Stimulated activated memory B cell treated with anti-CD40 and anti-IgM and Interleukin-4, amounts not matched to agents 10 μg/mL and 1 μg/mL and 100 μg/mL, for 72 hours (primary cell): ENCODE measurements at places on chromosomes 3 and 15.

- peak; percentile 47 for ATAC-seq
Measured at GRCh38 chr15:92277776-92278175, 115.9 kb upstream of the ST8SIA2 start.

- no peak for ATAC-seq
Measured at GRCh38 chr3:69776920-69777581, 37.8 kb downstream of the MITF start.

DNA sequence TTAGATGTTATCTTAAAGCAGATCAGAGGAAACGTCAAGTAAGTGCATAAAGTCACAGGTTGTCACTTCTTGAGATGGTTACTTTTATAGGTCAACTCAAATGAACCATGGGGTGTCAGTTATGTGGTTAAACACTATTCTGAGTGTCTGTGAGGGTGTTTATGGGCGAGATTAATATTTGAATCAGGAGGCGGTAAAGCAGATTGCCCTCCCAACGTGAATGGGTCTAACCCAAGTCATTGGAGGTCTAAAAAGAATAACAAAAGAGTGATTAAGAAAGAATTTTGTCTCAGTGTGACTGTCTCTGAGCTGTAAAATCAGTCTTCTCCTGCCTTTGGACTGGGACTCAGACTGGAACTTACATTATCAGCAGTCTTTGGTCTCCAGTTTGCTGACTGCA, 977.5 kb downstream of the NAALADL2 start:
- no peak for ATAC-seq

DNA sequence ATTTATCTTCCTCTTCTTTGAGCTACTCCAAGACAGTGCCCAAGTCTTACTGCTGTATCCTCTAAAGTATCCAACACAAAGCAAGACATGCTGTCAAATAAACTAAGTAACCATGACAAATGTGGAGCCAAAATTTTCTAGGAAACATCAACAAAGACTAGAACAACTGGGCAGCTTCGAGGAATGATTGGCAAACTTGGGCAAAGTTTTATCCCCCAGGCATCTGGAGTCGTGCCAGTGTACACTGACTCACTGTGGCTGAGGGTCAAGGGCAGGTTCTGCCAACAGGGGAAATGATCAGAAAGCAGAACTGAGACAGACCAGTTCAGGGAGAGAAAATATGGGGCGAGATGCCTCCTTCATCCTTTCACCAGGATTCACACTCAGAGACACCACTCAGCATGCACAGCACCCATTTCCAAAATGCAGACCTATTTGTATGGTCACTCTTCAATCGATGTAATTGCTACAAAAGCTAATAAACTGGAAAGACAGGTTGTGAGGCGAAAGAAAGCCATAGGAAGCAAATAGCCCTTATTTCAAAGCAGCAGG, 65.8 kb downstream of the MB21D2 start:
- peak; percentile 72 for ATAC-seq

GRCh38 chr3:140927279-140928069, 14.2 kb upstream of the SLC25A36 start:
- no peak for ATAC-seq

DNA sequence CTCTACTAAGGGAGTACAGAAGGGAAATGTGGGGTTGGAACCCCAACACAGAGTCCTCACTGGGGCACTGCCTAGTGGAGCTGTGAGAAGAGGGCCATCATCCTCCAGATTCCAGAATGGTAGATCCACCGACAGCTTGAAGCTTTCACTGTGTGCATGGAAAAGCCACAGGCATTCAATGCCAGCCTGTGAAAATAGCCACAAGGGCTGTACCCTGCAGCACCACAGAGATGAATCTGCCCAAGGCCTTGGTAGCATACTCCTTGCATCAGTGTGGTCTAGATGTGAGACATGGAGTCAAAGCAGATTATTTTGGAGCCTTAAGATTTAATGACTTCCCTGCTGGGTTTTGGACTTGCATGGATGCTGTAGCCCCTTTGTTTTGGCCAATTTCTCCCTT, 39.3 kb upstream of the KCNMB2 start:
- ATAC-seq = no peak

DNA sequence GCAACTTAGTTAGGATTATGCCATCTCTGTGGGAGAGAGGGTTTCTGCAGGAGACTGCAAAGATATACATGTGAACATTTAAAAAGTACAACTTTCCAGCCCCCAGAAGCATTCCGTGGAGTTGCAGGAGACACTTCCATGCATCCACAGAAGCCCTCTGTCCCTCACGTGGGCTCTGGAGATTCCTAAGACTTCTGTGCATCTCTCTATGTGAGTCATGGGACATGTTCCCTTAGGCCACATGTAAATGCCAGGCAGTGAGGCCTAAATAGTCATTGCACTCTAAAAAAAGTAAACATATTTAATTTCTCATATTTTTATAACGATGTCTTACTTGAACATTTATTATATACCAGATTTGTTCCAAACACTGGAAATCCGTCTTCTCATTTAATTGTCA, 126.5 kb upstream of the ROPN1 start:
- ATAC-seq = no peak

DNA sequence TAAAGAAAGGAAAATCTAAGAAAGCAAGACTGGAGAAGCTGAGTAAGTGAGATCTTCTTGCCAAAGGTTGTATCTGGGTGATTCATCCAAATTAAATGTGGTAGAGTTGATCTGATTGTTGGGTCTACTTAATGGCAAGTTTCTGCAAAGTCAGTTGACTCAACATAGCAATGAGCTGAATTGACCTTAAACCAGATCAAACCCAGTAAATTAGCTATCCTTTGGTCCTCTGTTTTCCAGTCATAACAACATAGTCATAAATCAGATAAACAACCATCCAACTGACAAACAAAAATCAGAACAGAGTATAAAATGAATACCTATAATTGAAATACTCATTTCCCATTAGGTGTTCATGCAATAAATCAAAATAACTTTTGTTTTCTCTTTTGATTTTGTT, 142.6 kb upstream of the CFAP20DC start:
- no peak for ATAC-seq

- no peak for ATAC-seq
Measured at GRCh38 chr3:89360156-89360555, 252.7 kb downstream of the EPHA3 start.

- peak; percentile 75 for ATAC-seq
Measured at GRCh38 chr3:100602506-100603444, 6.6 kb upstream of the ADGRG7 start.

- peak; percentile 24 for ATAC-seq
Measured at GRCh38 chr15:44729408-44730127, 6.8 kb upstream of the TRIM69 start.

DNA sequence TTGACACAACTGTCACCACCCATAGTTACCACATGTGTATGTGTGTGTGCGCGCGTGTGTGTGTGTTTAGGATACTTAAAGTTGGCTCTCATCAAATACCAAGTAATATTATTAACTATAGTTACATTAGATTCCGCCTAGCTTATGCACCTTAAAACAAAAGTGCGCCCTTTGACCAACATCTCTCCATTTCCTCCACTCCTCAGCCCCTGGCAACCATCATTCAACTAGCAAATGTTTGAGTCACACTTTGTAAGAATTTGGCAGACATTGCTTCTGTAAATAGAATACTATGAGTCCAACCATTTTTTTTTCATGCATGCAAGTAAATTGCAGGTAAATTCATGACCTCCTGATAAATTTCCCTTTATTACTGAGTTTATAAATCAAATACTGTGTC, 169.3 kb downstream of the GBE1 start:
- ATAC-seq = no peak

DNA sequence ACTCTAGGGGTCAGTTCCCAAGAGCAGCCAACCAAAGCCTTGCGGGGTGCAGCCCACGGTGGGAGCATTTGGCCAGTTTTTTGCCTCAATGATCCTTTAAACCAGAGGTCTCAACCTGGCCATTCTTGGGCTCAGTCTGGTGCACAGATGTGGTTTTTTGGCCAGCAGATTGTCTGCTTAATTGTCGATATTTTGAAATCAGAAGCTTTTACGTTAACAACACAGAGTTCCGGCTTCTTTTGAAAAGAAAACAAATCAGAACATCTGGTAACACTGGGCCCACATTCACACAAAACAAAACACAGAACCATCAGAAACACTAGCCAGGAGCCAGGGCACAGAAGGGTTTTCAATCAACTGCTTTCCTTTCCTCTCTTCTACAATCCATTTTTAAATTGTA, 127.7 kb downstream of the XXYLT1 start:
- ATAC-seq = no peak

GRCh38 chr3:48563382-48563918, at the start of gene UCN2:
Gene UCN2, minus strand, starts transcription at chr3:48563781. Its CDS starts 657 bp downstream, at chr3:48563124.
- ATAC-seq = no peak

GRCh38 chr15:39016706-39017105, 452.1 kb upstream of the RASGRP1 start:
- ATAC-seq = no peak

GRCh38 chr3:194640829-194641228, 7.6 kb upstream of the TMEM44 start:
- ATAC-seq = no peak

DNA sequence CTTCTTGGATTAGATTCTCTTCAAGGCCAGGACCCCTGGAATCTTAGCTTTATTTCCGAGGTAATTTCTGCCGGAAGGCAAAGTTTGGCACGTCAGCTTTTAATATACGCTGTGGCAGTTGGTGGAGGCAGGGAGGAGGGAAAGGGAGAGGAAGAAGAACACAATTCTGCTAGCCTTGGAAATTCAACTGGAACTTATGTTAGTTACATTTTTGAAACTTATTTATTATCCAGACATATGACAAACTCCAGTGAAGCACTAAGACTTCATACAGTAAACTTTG, 100.1 kb upstream of the TSC22D2 start:
- no peak for ATAC-seq

DNA sequence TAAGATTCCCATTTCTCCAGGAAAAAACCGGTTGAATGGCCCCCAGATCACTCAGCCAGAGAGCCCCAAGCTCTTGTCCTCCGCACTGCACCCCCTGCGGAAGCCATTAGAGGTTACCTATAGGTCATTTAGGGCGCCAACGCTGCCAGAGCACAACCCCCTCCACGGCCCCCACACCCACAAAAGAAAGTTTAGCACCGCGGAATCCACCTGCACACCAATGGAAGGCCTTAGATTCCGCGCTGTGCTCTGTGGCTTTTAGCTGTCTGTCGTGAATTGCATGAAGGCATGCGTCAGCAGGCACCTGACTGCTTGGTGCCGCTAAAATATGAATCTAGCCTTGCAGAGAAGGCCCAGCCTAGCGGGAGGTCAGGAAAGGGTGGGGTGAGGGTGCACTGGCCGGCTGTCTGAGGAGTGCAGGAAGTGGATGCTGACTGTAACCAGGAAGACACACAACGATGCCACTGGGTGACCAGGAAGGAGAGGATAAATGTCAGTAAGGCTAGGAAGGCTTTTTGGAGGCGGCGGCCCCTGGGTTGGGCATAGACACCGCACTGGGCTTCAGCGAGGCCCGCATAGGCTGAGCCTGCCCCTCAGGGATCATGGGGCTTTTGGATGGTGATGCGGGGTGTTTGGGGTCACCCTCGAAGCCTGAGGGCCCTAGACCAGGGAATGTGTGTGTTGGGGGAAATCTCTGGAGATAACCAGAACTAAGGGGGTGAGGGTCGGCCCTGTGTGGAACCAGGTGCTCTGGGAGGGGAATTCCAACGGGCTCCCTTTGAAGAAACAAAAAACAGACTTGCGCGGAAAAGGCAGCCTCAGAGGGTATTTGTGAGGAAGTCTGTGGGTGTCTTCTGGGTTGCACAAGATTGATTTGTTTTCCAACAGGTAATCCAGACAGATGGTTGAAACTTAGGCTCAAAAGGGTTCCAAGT, 976 bp upstream of the NUP210 start:
- ATAC-seq = peak; percentile 74

GRCh38 chr3:40885430-40885829, 313.9 kb upstream of the CTNNB1 start:
- no peak for ATAC-seq

- ATAC-seq = no peak
Measured at GRCh38 chr15:69734699-69735098, 282.1 kb downstream of the RPLP1 start.

DNA sequence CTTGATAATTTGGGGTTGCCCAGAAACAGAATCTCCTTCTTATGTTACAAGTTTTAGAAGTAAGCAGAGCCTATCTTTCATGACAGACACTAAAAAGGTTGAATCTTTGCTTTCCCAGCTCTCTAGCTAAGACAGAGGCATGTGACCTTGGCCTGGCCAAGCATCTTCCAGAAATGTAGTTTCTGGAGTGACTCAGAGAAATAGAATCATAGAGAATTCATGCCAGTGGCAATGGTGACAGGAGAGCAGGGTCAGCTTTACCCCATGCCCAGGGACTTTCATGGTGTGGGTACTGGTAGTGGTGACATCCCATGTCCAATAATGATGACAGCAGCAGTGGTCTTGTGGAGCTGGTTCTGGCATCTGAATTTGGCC, 4.0 kb upstream of the PARP6 start:
- no peak for ATAC-seq

- ATAC-seq = no peak
Measured at GRCh38 chr3:180277041-180277440, 240.3 kb upstream of the PEX5L start.

GRCh38 chr3:71369701-71370391, 213.7 kb downstream of the FOXP1 start:
- no peak for ATAC-seq

DNA sequence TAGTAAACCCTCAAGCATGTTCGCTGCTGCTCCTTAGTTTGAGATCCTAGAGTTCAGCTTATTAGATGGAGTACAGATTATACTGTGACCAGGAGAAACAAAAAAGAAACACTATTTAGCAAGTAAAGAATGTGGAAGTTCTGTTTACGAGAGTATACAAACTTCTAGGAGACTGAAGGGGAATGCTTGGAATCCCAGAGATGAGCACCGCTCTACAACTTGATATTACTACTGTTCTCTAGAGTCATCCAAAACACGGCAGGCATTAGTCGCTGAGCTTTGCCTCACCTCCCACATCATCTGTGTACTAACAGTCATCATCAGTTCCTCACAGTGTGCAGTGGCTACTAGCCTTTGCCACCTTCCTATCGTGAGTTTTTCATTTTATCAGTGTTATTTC, 121.4 kb upstream of the CHRM5 start:
- no peak for ATAC-seq

- ATAC-seq = no peak
Measured at GRCh38 chr3:46915297-46915822, 37.8 kb downstream of the PTH1R start.

DNA sequence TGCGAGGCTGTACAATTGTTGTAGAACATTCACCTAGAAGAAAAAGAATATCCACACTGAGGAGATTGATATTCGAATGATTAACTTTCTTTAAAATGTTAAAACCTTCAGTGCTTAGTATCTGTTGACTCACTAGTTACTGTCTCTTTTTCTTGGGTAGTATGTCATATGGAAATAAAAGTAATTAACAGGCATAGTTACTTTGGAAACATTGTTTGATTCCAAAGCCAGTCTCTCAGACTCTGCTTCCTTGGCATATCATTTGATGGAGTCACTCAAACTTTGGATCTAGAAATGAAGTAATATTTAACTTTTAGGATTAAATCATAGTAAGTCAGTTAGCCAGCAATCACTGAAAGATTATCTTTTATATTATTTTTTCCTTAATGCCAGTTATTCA, 63.4 kb downstream of the MAP2K5 start:
- no peak for ATAC-seq

- ATAC-seq = no peak
Measured at GRCh38 chr3:189076449-189076848, 95.3 kb upstream of the TPRG1 start.
